ENCODE measurements at places on chromosomes 7 and 10.
A peak's percentile ranks its signal among the peaks of the same experiment; 100 is the strongest.

- DNase-seq: no peak
Measured at GRCh38 chr10:130928306-130928705, 383.2 kb downstream of the TCERG1L start.

- DNase-seq: no peak
Measured at GRCh38 chr10:13690281-13690825, 103.6 kb downstream of the PRPF18 start.

- DNase-seq: no peak
Measured at GRCh38 chr7:121639705-121640104, 233.3 kb upstream of the PTPRZ1 start.

DNA sequence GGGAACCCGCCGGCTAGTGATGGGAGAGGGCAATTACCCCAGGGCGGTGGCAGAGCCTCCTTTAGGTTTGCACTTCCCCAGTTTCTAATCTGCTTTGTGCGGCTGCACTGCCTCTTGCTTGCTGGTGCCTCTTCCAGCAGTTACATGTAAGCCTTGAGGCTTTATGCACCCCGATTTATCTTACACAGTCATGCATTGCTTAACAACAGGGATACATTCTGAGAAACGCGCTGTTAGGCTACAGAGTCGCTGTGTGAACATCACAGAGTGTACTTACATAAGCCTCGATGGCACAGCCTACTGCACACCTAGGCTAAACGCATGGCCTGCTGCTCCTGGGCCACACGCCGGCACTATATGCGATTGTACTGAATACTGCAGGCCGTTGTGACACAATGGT, 155.6 kb upstream of the MKI67 start:
- DNase-seq: no peak

- DNase-seq: no peak
Measured at GRCh38 chr7:15972862-15973275, 286.4 kb upstream of the MEOX2 start.

- DNase-seq: no peak
Measured at GRCh38 chr10:113753020-113753692, 1.7 kb downstream of the PLEKHS1 start.

- no peak for DNase-seq
Measured at GRCh38 chr7:84159435-84159834, 35.2 kb downstream of the SEMA3A start.

- no peak for DNase-seq
Measured at GRCh38 chr7:132837529-132837928, 244.4 kb downstream of the CHCHD3 start.

DNA sequence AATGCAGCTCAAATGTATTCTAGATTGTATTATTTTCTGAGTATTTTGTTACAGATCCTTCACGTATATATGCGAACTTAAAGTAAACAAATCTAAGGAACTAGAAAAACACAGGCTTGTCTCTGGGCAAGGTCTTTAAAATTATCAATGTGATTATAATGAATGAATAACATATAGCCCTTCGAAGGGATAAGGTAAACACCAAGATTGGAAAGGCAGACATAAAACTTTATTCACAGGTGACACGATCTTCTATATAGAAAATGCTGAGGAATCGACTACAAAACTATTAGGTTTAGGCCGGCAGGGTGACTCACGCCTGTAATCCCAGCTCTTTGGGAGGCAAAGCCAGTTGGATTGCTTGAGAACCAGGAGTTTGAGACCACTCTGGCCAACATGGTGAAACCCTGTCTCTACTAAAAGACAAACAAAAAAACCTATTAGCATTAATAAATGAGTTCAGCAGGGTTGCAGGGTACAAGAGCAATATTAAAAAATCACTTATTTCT, 80.4 kb downstream of the CNNM2 start:
- DNase-seq: no peak

DNA sequence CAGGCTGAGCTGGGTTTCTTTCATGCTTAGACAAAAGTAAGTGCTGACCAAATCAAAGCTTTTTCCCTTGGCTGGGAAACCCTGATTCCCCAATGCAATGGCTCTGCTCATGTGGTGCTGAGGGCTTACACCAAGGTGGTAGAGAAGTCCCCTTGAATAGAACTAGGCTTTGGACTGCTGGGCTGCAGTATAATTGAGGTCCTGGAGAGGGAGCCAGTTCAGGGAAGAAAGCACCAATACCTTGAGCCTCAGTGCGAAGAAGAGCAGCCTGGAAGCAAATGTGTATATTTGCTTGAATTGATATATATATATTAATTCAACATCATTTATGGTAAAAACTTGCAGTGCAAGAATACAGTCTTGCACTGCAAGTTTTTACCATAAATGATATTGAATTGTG, 391.1 kb downstream of the RPS24 start:
- no peak for DNase-seq

DNA sequence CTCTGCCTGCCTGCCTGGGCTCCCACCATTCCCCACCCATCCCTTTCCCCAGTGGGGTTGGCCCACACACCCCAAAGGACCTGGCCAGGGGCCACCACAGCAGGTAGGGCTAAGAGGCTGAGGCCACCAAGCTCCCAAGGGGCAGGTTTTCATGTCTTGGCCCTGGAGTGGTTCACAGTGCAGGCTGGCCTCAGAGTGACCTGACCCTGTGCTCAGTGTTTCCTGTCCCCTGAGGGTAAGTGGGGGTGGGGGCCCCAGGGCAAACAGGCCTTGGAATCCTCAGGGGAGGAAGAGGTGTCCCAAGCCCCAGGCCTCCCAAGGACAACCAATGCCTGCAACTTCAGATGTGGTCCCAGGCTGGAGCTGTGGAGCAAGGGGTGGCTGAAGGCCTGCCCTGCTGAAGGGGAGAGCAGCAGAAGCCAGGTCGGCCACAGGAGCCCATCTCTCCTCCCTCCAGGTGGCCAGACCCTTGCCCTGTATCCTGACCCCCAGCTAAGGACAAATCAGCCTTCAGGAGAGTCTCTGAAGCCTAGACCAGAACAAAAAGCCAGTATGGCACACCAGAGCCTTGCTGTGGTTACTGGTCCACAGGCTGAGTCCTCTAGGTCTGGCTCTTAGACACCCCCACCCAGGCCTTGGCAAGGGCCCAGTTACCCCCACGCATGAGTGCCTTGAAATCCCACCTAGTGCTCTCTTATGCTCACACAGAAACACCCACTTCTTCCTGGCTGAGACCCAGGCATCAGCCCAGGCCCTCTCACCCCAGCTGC, 27.6 kb downstream of the POLL start:
- DNase-seq: no peak

GRCh38 chr10:58508316-58508715, 4.4 kb upstream of the BICC1 start:
- DNase-seq: no peak

DNA sequence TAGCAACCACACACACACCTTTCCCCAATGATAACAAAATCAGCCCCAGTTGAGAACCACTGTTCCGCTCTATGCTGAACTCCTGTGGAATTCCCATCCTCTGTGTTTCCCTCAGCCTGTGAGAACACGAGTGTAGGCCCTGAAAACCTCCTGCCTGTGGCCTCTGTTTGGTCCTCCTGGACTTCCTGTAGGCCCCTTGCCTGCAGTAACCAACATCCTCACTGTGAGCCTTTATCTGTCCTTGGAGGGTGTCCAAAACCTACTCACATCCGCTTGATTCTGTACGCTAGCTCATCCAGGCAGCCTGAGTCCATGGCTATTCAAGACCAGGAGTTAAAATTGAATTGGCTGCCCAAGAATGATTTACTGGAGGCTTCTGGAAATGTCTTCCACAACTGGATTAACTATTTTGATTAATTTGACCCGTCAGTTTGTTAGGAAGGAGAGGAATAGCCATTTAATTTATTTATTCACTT, 149.8 kb downstream of the AKR1D1 start:
- no peak for DNase-seq

DNA sequence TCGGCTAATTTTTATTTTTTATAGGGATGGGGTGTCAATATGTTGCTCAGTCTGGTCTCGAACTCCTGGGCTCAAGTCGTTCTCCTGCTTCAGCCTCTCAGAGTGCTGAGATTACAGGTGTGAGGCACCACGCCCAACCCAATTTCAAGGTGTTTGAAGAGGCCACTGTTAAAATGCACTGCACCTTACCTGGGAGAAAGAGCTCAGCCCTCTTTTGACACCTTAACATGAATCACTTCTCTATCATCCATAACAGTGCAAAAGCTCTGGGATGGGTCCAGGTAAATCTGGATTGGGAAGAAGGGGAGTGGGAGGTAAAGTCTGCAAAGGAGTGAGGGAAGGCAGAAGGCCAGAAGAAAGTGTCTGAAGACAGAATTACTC, 557 bp upstream of the ZNF282 start:
- no peak for DNase-seq

DNA sequence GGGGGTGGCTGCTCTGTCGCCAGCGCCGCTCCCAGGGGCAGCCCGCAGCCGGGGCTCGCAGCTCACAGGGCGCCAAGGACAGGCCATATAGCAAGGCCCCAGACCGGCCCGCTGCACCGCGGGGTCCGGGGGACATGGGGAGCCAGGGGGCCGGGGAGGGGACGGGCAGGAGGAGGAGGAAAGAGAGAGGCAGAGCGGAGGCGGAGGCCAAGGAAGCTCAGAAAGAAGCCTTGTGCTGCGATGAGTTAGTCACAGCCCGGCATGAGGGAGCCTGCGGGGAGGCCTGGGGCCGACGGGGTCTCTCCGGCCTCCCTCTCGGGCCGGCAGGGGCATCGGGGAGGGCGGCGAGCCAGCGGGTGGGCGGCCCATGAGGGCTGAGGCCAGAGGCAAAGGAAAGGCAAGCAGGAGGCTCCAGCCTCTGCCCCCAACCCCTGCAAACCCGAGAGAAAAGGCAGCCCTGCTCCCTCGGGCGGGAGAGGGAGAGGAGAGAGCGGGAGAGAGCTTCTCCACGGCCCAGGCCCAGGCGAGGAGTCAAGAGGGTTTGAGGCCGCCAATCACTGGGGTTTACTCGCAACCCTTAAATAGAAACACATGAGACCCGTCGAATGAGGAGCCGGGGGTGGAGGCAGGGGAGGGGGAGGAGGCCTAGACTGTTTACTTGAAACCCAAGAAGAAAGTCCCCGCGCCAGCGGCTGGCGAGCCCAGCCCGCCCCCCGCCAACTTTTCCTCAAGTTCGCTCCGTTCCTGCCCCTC, 167.9 kb downstream of the NEURL1 start:
- peak; percentile 90 for DNase-seq

- no peak for DNase-seq
Measured at GRCh38 chr10:51937308-51938140, 238.1 kb upstream of the CSTF2T start.

DNA sequence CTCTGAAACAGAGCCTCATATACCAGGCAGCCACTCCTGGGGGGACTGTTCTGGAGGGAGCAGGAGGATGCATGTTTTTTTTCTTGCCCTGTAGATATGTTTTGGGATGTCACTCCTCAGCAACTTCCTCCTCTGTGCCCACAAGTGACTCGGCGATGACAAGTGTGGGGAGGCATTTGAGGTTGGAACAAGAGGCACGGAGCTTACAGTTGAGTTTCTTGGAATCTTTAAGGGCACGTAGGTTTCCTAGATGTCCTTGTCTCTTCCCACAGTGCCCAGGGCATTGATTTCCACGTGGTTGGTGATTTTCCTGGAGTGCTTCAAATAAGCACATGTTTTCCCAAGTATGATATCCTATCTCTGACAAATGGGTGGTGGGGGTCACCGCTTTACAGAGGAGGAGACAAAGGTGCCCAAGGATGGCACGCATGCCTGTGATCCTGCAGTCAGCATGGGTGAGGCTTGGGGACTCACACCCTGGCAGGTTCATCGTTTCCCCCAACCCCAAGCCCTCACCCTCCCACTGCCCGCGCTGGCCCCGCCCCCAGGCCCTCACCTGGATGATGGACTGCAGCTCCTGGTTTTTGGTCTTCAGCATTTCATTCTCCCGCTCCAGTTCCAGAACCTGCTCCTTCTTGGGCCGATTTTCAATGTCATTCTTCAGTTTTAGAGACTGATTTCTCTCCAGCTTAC, 95.2 kb upstream of the GNA12 start:
- no peak for DNase-seq

- DNase-seq: no peak
Measured at GRCh38 chr7:139727151-139727705, 50.6 kb downstream of the HIPK2 start.

GRCh38 chr10:36026656-36027390, 384.7 kb upstream of the FZD8 start:
- DNase-seq: no peak
